ENCODE measurements at places on chromosomes 12 and 14.

GRCh38 chr12:107057071-107057834 is 36.1 kb downstream of the CRY1 start:
- peak; percentile 29 for DNase-seq

- peak; percentile 35 for DNase-seq
Measured at GRCh38 chr12:105567061-105567460, 236.6 kb downstream of the C12orf75 start.

- peak; percentile 77 for DNase-seq
Measured at GRCh38 chr14:39050389-39050788, 52.6 kb downstream of the SEC23A start.

- no peak for DNase-seq
Measured at GRCh38 chr14:88563845-88564244, 1.0 kb downstream of the ZC3H14 start.

DNA sequence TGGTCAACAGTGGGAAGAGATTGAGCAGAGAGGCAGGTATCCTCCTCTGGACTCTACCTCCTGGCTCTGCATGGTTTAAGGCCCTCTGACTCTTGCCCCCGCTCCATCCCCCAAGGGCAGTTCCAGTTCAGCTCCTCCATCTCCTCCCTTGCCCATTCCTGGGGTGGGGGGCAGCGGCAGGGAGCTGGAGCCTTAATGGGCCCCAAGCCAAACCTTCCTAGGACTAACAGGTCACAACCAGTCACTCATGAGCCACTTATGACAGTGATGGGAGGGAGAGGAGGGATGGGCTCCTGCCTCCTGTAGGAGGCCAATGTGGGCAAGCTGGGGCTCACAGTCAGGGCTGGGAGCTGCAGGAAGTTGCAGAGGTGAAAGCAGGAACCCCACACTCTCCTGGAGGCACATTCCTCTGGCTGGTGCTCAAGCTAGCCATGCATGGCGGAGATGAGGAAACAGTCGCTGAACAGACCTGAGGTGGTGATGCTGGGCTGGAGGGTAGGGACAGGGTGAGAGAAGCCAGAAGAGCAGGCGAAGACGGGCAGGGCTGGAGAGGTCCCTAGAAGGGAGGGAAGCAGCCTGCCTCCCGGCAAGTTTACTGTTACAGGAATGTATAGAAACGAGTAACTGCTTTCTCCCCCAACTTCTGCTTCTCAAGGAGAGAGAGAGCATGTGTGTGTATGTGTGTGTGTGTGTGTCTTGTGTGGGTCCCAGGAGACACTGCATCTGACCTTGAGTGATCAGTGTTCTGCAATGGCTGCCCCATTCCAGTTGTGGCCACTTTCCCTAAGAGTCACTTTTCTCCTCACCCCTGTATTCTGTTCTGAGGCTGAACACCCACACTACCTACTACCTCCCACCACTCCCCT is 5.0 kb upstream of the RAPGEF3 start:
- peak; percentile 93 for DNase-seq

DNA sequence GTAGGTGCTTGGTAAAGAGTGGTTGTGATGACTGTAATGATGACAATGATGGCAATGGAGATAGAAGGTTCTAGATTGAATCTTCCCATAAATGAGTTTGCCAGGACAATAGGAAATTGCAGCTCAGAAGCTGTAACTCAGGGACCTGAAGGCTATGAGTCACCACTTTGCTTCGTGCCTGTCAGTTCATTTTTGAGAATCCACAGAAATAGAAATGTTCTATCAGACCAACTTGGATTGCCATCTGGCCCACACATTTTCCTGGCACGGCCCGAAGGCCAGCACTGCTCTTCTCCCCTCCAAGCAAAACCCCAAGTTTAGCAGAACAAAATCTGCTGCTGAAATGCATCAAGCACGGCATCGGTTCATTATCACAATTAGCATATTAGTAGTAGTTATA is 1127.0 kb downstream of the BCL11B start:
- peak; percentile 42 for DNase-seq

DNA sequence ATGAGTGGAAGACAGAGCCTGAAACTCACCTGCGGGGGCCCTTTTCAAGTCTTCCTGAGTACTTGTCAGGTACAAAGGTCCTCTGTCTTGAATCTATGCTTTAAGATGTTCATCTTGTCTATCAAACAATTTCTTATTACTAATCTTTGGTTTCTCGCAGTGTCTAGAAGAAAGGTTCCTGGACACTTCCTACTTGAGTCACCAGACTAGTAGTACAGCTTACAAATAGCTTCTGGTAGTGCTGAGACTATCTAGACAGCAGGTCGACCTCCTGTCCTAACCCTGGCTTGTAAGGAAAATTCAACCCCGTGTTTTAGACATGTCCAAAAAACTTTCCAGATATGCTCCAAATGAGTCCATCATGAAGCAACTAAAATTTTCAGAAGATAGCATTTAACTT is 11.2 kb upstream of the ARID2 start:
- peak; percentile 27 for DNase-seq

DNA sequence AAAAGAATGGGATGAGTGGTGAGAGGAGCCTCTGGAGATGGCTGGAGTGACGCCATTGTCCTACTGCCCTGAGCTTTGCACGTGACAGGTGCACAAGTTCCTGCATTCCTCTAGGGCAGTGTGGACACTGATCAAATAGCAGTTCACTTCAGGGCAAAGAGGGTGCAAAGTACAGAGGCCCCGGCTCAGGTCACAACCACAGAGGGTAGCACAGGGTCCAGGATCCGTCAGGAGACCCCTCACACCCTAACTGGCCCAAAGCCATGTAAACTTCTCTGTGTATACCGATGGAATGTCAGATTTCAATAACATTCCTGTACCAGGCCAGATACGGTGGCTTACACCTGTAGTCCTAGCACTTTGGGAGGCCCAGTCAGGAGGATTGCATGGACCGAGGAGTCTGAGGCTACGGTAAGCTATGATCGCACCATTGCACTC is 10.4 kb upstream of the FBLN5 start:
- DNase-seq, result no peak

GRCh38 chr12:114817571-114818425 is 133.8 kb upstream of the TBX3 start:
- DNase-seq, result no peak

DNA sequence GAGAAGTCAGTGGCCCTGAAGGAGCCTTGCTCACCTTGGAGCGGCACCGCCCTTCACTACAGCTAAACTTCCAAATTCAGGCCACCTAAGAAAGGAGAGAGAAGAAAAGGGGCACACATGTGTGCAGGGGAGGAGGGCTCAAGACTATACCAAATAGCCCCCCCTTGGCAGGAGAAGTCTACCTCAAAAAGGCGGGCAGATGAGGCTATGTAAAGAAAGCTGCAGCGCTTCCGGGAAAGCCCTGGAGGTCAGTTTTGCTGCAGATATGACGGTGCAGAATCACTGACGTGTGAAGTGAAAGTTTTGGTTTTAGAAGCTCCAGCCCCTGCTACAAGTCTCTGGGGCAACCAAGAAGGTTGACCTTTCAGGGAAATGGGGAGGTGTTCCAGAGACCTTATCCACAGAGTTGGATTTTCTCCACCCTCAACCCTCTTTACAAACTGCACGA is 48.2 kb upstream of the PNMA1 start:
- no peak for DNase-seq

- DNase-seq, result no peak
Measured at GRCh38 chr12:127749416-127749815, 517.6 kb upstream of the TMEM132C start.

GRCh38 chr14:84783511-84783910 is 746.4 kb upstream of the FLRT2 start:
- peak; percentile 5 for DNase-seq

GRCh38 chr12:121600702-121601336 is 20.0 kb upstream of the KDM2B start:
- DNase-seq, result no peak

GRCh38 chr12:99259040-99259934 is 388.3 kb upstream of the GARIN6 start:
- no peak for DNase-seq

DNA sequence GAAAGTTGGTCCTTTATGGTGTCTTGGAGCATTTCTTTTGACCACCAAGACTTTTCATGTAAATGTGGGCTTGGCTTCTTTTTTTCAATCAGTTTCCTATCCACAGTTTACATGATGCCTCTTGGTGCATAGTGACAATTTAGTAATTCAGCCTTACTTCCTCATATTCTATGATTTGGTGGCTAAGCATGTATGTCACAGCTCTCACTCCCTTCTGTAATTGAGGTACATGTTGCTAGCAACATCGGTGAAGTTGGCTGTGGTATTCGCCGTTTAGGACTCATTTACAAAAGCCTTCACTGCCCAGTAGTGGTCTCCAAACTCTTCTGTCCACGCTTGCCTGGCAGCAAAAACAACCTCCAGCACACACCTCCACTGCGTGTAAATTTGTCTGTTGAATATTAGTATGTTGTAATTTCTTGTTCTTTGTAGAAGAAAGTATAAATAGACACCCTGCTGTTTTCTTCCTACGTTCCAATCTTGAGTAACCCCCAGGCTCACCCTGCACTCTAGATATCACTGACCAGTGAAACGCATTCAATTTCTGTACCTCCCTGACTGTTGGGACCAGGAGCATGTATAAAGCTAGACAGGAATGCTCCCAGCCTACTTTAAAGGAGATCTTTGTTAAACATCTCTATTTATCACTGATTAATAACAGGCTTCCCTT is 90.4 kb downstream of the PPP2R5C start:
- DNase-seq, result no peak

- DNase-seq, result peak; percentile 41
Measured at GRCh38 chr12:52082988-52083637, 3.6 kb downstream of the SMIM41 start.

- DNase-seq, result peak; percentile 75
Measured at GRCh38 chr12:115313929-115314328, 630.0 kb upstream of the TBX3 start.

GRCh38 chr14:67524634-67524963 is 8.5 kb upstream of the PLEKHH1 start:
- peak; percentile 20 for DNase-seq

- DNase-seq, result peak; percentile 95
Measured at GRCh38 chr12:46430340-46430948, 57.9 kb upstream of the SLC38A2 start.

DNA sequence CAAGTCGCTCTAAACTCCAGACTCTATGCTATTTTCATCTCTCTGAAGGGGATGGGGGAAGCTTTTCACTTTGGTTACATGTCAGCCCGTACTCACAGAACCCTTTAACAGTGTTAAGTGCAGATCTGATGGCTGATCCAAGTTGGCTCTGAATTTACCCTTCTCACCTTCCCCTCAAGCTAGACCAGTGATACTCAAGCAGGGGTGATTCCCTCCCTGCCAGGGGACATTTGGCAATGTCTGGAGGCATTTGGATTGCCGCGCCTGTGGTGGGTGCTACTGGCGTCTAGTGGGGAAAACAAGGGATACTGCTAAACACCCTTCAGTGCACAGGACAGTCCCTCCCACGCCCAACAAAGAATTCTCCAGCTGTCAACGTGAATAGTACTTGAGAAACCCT is 6.0 kb upstream of the TEX52 start:
- DNase-seq, result no peak

DNA sequence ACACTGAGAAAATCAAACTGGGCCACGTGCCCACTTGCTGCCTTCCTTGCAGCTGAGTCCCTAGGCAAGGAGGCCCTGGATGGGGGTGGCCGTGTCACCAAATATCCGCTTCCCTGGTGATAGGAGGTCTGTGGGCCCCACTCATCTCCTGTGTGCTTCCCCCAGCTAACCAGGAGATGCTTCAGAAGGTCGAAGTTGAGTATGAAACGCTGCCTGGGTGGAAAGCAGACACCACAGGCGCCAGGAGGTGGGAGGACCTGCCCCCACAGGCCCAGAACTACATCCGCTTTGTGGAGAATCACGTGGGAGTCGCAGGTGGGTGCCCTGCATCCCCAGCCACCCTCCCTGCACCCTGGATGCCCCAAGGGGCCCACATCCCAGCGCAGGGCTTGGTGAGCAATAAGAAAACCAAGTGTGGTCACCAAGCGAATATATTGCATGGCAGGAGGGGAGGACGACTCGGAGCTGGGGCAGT is 6.8 kb upstream of the SIVA1 start:
- DNase-seq, result no peak
